A549 treated with RU486 at 1 μM for 4 hours (cell line): ENCODE measurements at places on chromosomes 7 and 10. TPM values are rescaled to one million over a fixed set of nuclear protein-coding genes. Genes with fewer than 3 reads are reported as not detected.

The RADIL gene
- 0.98 to 2.7 TPM (median 1.9 TPM) in 5 replicates for total RNA-seq

The FAM171A1 gene
- total RNA-seq, result 23.5 to 27.8 TPM (median 24.9 TPM) in 5 replicates

The RGR gene
- total RNA-seq, result not detected in 5 replicates

The GTF2IRD2 gene
- 3.4 to 6.2 TPM (median 5.5 TPM) in 5 replicates for total RNA-seq

The GIMAP4 gene
- not detected in 5 replicates for total RNA-seq

The OR9A2 gene
- total RNA-seq, result not detected in 5 replicates

The PVRIG gene
- not detected in 5 replicates for total RNA-seq

The DGKI gene
- total RNA-seq, result 0.27 to 0.86 TPM (median 0.55 TPM) in 4 of 5 replicates, not detected in the other

The MKRN1 gene
- total RNA-seq, result 42.4 to 75.4 TPM (median 57.2 TPM) in 5 replicates

The AFAP1L2 gene
- 18.1 to 27.0 TPM (median 25.9 TPM) in 5 replicates for total RNA-seq

The TMEM184A gene
- total RNA-seq, result 9.0 to 17.3 TPM (median 12.6 TPM) in 5 replicates

The SAP25 gene
- 0.42 to 0.76 TPM (median 0.55 TPM) in 3 of 5 replicates, not detected in the others for total RNA-seq

The ZP3 gene
- 14.4 to 21.7 TPM (median 19.4 TPM) in 5 replicates for total RNA-seq

The FBXL13 gene
- total RNA-seq, result 0.19 to 0.42 TPM (median 0.31 TPM) in 4 of 5 replicates, not detected in the other

The ZNF722 gene
- total RNA-seq, result not detected in 5 replicates

The TAS2R38 gene
- total RNA-seq, result not detected in 5 replicates

The SEMA3C gene
- total RNA-seq, result 53.3 to 66.0 TPM (median 58.4 TPM) in 5 replicates

The ST8SIA6 gene
- 0.08 to 0.14 TPM (median 0.10 TPM) in 3 of 5 replicates, not detected in the others for total RNA-seq

The CFAP46 gene
- 1.1 to 1.8 TPM (median 1.3 TPM) in 5 replicates for total RNA-seq

The HOXA4 gene
- total RNA-seq, result 2.0 to 2.9 TPM (median 2.4 TPM) in 5 replicates

The SLC35G1 gene
- total RNA-seq, result 6.1 to 11.2 TPM (median 9.4 TPM) in 5 replicates
